ENCODE measurements at places on chromosomes 1 and 21.

GRCh38 chr1:48820491-48820890 is 43.8 kb upstream of the BEND5 start:
- DNase-seq = no peak

GRCh38 chr1:202858331-202858730 is 30.6 kb downstream of the RABIF start:
- no peak for DNase-seq

DNA sequence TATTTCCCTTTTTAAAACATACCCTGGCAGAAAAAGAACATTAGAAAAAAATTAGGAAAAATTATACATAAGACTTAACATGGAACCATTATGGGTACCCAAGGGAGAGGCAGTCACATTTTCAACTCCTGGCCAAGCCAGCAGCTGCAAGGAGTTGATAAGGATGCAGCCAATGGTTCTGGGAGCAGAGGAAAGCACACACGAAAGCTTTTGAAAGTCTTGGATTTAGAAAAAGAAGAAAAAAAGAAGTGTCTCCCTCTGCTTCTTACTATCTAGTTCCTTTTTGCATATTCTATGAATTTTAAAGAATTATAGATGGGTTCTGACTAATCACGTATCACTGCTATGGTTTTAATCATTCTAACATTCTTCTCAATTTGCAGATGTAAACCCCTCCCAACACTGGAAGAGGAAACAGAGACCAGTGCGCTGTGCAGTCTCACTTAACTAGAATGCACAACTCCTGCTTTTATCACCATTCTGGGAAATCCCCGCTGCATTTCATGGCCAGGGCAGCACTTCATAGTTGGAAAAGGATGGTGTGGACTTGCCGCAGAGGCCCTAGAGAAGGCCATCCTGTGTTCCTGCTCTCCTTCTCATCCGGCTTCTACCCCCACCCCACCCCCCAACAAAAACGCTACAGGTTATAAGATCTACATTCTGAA is 2.7 kb upstream of the CD58 start:
- DNase-seq = no peak

GRCh38 chr21:41045534-41046268 is 122.3 kb upstream of the BACE2 start:
- no peak for DNase-seq

DNA sequence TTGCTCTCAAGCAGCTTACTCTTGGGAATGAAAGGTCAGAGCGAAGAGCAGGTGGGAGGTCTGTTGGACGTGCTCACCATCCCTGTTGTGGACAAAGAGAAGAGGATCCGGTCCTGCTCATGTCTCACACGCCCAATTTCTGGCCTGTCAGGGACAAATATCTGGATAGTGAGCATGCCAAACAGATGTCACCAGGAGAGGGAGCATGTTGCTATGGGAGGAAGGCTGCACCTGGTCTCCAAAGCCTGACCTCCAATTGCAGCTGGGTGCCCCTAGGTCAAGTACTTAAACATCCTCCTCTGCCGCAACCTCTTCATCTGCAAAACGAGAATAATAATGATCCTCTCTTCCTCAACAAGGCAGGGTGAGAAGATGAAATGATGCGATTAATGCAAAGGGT is 53.4 kb downstream of the DMRTA2 start:
- DNase-seq = no peak

DNA sequence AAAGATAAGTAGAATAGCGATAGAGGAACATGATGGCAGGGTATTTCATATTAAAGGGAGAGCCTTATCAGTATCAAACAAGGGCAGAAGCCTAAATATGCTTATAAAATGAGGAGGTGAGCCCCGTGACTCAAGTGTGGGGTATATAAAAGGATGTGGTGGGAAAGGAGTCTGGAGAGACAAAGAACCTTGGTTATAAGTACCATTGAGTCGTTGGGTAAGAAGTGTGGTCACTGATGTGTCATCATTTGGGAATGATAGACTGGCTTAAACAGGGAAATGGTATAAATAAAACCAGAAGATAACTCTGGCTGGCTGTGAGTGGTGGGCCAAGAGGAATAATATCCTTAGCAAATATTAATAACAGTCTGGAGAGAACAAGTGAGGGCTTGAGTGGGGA is 10.9 kb upstream of the CD5L start:
- no peak for DNase-seq

DNA sequence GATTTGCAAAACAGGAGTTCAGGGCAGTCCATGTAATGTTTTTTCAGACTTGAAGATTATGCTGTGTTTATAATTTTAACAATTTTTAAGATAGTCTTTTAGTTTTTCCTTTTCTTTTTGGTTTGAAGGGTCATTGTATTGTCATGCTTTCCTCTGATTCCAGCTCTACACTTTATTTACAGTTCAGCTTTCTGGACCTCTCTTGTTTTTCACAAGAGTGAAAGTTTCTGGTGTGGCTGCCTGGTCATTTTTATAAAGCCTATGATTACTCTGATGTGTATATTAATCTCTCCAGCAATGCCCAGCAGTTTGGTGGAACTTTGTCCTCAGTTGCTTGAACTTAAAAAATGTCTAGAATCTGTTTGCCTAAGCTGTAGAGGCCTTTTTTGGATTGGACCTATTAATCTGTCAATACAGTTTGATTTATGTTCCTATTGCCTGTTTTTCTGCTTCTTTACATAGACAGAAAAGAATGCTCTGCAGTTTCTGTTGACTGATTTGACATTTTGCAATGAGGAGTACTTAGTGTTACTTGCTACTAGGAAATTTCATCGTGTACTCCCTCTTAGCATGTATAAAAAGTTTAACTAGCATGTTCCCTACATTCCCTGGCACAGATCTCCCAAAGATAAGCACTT is 52.2 kb downstream of the XCL2 start:
- no peak for DNase-seq

DNA sequence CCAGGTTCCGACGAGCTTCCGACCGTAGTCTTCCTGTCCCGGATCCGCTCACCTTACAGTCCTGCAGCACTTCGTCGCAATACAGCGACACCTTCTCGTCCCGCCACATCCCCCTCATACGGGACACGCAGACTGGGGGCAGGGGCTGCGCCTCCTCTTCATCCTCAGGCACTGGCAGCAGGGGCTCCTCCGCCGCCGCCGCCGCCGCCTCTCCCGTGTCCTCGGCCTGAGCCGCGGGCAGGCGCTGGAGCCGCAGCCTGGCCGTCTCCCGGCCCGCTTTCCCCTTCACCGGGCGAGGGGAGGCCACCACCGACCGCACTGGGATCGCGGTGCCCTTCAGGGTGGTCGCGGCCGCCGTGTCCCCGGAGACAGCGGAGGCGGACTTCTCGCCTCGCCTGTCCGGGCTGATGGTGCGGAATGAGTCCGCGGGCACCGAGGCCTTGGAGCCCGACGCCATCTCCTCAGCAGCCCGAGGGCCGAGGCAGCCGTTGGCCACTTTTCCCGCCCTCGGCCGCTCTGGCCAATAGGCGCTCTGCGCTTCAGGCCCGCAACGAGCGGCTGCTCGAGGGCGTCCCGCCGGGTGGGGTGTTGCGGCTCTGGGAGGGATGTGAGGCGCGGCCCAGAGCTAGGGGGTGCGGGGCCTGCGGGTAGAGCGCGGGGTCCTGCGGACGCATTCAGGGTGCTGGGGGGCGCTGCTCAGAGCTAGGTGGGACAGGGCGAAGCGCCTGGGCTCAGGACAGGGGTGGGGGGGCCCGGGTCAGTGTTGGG is at the start of gene SHCBP1L:
TSS of gene SHCBP1L (minus strand) at position 490 of the 768 bp plus-strand sequence. CDS start at position 457, 33 bp downstream.
- no peak for DNase-seq

GRCh38 chr1:19786988-19787423 is 12.7 kb downstream of the TMCO4 start:
- no peak for DNase-seq

DNA sequence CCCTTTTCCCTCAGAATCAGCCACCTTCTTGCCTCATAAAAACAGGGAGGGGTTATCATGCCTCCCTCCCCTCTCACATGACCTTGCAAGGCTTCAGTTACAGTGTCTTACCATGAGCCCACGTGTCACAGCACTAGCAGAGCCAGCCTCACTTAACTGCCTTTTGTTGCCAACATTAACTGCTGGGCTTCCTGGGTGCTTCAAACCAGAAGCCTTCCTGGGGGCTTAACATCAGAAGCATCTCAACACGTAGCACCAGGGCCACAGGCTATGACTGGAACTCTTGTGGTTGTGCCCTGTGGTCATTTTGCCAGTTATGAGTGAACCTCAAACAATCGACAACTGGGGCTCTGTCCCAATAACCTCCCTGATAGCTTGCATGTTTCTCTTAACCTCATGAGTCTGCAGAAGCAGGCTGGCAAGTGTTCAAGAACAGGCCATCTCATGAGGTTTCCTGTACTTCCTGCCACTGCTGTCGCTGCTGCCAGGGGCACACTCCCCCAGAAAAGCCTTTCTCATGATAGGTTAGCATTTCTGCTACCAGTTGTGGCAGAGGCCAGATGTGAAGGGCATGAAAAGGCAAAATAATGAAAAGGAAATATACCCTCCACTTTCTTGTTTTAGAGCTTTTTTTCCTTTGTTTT is 132.2 kb downstream of the GLUL start:
- no peak for DNase-seq

DNA sequence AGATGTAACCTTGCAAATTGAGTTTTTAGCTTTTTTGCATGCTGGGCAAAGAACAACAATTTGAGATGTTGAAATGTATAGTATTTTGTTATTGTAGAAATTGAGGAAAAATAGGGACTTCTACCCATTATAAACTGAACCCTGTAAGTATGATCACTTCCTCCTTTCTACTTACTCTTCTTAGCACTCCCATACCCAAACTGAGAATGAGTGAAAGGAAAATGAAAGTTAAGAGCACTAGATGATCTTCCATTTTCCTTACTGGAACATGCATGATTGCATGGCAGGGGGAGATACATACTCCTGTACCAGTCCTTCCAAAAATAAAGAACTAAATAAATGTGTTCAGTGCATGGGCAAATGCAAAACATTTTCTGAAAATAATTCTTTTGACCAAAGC is 107.4 kb upstream of the KIAA1614 start:
- no peak for DNase-seq

DNA sequence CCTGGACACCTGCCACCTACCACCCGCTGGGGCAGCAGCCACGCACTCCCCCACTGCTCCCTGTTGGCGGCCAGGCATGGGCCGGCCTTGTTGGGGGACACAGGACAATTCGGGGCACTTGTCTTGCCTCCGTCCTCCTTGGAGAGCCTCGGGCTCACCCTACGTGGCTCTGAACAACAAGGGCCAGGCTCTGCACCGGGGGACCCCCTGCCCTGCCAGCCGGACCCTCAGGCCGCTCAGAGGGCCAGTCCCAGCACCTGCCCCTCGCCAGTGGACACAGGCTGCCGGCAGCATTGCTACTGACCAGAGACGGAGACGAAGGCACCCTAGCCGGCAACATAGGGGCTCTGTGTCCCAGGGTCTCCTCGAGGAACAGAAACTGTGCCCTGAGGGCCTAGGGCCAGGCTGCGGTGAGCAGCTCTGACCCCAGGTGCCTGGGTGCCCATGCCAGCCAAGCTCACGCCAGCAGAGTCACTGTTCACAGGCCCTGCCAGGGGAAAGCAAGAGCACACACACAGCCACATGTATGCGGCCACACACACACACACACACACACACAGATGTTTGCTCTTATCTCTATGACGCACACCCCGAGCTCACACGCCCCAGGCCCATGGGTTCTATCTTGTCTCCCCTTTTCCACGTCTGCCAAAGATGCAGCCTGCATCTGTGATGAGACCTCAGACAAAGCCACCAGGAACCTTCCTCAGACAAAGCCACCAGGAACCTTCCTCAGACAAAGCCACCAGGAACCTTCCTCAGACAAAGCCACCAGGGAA is 45.9 kb downstream of the MORN1 start:
- DNase-seq = no peak

DNA sequence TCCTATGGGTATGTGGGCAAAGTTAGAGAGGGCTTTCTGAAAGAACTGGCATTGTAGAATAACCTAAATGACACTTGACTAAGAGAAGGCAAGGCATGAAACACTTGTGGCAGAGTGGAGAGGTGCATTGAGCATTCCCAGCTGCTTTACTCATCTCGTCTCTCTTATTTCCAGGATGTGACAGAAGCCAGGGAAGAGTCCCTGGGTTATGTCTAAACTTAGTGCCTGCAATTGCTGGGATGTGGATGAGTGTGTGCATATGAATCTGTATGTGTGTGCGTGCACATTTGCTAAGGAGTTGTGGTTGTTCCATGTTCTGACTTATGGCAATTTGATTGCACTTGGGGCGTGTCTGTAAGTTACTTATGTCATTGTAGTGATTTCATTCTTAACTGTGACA is 1326.5 kb upstream of the B3GALT2 start:
- DNase-seq = no peak

DNA sequence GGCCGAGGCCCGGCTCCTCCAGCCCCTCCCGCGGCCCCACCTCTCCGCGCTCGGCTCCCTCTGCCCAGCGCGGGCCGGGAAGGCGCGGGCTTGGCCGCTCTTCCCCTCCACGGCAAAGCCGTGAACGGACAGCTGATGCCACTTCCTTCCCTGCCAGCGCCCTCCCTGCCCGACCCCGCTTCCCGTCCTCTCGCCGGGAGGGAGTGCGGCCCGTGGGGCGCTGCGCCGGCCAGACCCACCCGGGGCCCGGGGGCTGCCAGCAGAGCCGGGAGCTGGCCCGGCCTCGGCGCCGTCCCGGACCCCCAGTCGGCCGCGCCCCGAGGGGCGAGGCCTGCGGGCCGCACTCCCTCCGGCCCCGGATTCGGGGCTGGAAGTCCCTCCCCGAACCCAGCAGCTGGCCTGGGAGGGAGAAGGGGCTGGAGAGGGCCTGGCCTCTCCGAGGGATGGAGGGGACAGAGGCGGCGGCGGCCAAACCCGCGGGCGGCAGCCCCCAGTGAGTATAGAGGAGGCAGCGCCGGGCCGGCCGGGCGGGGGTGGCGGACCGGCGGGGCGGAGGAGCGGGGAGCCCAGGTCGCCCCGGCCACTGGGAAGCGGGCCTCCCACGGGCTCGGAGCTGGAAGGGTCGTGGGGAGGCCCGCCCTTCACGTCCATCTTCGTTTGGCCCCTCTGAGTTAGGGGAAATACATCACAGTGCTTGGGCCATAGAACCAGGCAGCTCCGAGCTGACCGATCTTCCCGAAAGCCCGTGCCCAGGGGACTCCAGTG is at the start of gene KIAA1614:
TSS of gene KIAA1614 (plus strand) at position 97 of the 765 bp plus-strand sequence. CDS start at position 444, 347 bp downstream.
- no peak for DNase-seq

- no peak for DNase-seq
Observed at GRCh38 chr1:206000641-206001339, 2.4 kb downstream of the RAB7B start.

GRCh38 chr1:29309621-29310020 is 73.3 kb downstream of the PTPRU start:
- no peak for DNase-seq

GRCh38 chr1:39167632-39168209 is 36.8 kb upstream of the MACF1 start:
- DNase-seq = no peak

GRCh38 chr21:17819877-17820229 is 697 bp upstream of the C21orf91 start:
- no peak for DNase-seq

Measured in esophagus squamous epithelium (tissue), 5 donors.